Fibroblast of skin of back (primary cell): ENCODE measurements at places on chromosomes 7 and 10.
A peak's percentile ranks its signal among the peaks of the same experiment; 100 is the strongest.

DNA sequence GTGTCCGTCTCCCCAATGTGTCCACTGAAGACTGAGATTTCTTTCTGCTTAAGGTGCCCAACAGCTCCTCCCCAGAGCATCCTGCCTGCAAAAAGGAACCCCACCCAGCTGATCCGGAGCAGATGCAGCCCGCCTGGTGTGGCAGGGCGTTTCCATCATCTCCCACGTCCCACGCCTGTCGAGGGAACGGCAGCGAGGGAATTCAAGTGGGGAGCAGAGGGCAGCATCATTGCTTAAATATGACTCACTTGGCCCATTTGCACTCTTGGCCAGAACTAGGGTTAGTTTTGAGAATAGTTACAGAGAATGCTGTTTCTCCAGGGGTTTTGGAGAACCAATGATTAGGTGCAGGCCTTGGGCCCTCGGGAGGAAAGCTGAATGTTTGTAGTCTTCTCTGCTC lies 20.8 kb downstream of the VWA2 start:
- DNase-seq: peak; percentile 9

- DNase-seq: no peak
Measured at GRCh38 chr7:158585721-158586498, 1.7 kb downstream of the PTPRN2 start.

DNA sequence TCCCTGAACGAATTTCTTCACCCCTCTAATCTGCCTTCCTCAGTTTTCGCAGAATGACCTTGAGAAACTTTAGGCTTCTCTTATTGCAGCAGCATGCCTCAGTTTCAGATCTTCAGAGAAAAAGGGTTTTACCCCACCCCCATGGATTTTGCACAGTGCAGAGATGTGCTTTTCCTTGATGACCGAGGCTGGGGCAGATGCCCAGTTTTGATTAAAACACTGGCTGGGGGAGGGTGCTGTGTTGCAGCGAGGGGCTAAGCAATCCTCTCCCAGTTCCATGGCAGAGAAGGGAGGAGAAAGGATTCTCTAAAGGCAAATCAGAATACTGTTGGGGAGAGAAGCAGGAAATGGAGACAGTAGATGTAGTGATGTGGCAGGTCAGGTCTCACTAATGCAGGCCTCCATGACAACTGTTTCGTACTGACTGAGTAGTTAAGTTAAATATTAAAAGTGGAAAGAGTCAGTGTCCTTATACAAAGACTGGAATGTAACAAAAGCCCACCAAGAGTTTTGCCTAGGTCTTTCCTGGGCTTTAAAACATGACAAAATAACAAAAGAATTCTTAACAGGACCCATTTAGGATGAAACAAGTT lies 50.8 kb upstream of the PDZD8 start:
- DNase-seq: no peak

- DNase-seq: no peak
Measured at GRCh38 chr10:34298346-34298818, 516.7 kb downstream of the PARD3 start.

GRCh38 chr7:26426096-26426495 lies 134.4 kb downstream of the SNX10 start:
- no peak for DNase-seq

DNA sequence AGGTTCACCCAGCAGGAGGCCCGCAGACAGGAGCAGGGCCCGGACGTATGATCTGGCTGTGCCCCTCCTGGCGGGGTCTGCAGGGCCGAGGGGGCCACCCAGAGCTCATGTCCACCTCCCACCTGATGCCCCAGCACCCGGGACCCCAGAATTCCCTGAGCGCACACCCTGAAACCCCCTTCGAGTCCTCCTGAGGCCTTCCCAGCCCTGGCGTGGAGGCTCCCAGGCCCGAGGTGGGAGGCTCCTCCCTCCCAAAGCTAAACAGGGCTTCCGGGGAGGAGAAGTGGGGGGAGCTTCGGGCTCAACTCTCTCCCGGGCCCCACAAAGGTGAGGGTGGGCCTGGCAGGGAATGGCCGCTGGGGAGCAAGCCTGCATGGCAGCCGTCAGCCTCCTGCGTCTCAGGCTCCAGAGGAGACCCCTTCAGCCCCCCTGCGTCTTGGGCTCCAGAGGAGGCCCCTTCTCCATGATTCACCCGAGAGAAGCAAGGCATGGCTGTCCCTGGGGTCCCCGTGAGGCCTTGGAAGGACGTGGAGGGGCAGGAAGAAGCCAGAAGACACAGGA lies 30.2 kb downstream of the MICALL2 start:
- DNase-seq: peak; percentile 16

DNA sequence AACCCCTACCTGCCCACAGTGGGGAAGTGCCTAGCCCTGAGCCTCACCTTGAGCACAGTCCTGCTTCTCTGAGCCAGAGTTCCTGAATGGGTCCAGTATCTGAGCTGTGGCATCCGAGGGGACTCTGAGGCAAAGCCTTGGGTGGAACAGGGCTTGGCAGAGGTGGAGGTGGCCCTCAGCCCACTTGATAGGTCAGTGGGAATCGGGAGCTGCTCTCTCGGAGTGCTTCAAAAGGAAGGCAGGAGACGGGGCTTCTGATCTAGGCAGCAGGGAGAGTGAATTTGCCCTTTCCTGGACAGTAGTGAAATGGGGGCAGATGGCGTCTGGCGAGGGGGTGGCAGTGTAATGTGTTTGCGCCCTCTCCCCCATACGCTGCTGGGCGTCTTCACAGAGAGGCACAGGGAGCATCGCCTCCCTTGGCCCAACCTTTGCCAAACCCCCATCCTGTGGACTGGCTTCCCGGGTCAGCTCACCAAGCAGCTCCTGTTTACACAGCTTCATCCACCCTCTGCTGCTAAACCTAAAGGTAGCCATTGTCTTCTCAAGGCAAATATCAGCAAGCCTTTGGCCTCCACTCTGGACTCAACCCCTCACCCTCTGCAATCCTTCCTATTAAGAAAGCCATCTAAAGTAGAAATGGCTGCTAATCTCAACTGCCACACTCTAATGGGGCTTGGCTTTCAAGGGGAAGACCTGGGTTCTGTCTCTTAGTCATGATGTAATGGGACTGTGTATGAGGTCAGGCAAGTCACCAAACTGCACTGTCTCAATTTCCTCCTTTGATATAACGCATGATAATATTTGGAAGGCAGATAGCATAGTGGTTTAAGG lies 21.1 kb upstream of the VDAC2 start:
- DNase-seq: no peak

GRCh38 chr7:7443806-7444350 lies 91.8 kb downstream of the COL28A1 start:
- DNase-seq: peak; percentile 12

- DNase-seq: no peak
Measured at GRCh38 chr10:60878224-60878623, 65.8 kb downstream of the RHOBTB1 start.

DNA sequence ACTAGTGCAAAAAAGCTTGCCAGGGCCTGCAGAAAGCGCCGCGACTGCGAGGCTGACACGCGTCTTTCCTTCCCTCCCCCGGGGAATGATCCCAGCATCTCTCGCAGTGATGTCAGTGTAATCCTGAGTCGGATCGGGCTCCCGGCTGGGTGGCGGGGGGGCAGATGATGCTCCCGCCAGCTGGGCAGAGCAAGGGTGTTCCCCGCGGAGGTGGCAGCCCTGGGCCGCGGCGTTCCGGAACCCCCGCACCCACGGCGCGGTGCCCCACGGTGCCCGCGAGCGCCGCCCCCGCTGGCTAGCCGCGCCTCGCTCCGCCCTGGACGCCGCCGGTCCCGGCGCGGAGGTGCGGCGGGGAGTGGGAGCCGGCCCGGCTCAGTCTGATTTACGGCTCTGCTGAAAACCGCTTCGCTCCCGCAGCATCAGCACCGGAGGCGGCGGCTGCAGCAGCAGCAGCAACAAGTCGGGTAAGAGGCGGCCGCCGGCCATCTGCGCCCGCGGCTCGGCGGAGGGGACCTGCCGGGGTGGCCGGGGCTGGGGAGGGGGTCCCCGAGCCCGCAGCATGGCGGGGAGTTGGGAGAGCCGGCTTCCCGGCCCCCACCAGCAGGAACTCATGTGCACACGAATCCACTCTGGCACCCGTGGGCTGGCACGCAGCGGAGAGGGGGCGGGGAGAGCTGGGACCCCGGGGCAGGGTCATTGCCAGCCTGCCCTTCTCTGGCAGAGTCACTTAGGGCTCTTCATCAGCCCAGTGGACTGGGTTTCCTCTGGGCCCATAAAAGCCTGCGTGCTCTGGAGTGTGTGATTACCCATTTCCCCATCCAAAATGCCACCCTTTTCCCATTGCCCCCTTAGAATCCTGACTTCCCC lies at the start of gene ZNF365:
Gene ZNF365 (plus strand): TSS at position 375 of the 867 bp plus-strand sequence. CDS start 1,825 bp downstream, outside the sequence.
- DNase-seq: peak; percentile 54

DNA sequence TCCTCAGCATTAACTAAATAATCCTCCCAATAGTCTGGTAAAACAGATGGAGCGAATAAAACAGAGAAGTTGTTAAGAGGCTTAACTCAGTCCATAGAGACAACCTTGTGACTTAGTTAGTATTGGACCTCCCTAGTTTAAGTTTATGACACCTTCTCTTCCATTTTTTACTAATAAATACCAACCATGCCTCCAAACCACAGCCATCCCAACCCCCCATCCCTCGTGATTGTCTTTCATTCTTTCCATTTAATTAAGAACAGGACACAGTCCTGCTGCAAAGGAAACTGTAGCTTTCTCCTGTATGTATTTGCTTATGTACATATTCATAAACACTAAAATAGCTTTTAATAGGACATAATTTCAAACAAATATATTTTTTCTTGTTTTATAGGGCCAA lies 238.2 kb downstream of the SEMA3D start:
- peak; percentile 33 for DNase-seq

DNA sequence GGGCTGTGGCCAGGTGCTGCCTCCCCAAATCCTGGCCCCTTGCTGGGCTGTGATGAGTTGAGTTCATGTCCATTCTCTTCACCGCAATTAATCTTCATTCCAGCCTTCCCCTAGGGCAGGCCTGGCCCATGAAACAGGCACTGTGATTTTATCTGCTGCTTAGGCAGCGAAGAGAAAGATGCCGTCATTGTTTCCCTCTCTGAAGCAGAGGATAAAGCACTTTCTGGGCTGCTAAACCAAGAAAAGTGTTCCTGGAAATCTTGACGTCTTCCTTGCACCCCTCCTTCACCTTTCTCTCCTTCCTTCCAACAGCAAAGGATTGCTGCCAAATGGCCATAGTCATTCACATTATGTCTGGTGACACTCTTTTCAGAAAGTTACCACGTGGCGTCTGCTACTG lies 265.9 kb downstream of the ZEB1 start:
- DNase-seq: no peak

GRCh38 chr7:101220295-101220694 lies 2.3 kb downstream of the ZNHIT1 start:
- no peak for DNase-seq

DNA sequence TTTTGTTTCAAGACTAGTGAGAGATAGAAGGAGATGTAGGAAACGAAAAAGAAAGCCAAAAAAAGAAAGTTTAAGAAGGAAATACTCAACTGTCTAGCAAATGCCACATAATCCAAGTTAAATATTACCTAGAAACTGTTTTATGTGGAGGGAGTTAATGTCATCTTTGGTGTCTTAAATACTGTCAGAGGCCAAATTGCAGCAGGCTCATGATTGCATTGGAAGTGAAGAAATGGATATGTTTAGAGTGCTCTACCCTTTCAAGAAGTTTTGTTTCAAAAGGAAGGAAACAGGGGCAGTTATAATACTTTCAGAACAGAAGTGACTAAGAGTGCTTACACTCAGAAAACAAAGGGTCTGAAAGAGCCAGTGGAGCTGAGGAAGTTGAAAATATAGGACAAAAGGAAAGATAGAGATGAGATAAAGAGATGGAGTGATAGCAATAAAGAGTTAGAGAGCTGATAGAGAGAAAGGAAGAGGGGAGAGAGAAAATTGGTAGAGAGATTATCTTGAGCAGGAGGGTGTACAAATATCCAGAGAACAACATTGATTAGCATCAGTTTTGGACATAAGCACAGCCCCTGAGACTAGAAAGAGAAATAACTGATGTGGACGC lies 28.0 kb upstream of the GNAI1 start:
- DNase-seq: no peak

DNA sequence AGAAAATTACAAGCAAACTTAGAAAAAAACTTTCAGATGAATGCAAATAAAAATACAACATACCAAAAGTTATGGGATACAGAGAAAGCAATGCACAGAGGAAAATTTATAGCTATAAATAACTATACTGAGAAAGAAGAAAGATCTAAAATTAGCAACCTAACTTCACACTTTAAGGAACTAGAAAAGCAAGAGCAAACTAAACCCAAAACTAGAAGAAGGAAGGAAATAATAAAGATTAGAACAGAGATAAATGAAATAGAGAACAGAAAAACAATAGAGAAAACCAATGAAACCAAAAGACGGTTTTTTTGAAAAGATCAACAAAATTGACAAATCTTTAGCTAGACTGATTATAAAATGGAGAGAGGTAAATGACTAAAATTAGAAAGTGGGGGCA lies 9.6 kb upstream of the STRA8 start:
- no peak for DNase-seq

- no peak for DNase-seq
Measured at GRCh38 chr7:113402482-113402881, 284.1 kb upstream of the SMIM30 start.
